ENCODE measurements at places on chromosomes 4 and X.

DNA sequence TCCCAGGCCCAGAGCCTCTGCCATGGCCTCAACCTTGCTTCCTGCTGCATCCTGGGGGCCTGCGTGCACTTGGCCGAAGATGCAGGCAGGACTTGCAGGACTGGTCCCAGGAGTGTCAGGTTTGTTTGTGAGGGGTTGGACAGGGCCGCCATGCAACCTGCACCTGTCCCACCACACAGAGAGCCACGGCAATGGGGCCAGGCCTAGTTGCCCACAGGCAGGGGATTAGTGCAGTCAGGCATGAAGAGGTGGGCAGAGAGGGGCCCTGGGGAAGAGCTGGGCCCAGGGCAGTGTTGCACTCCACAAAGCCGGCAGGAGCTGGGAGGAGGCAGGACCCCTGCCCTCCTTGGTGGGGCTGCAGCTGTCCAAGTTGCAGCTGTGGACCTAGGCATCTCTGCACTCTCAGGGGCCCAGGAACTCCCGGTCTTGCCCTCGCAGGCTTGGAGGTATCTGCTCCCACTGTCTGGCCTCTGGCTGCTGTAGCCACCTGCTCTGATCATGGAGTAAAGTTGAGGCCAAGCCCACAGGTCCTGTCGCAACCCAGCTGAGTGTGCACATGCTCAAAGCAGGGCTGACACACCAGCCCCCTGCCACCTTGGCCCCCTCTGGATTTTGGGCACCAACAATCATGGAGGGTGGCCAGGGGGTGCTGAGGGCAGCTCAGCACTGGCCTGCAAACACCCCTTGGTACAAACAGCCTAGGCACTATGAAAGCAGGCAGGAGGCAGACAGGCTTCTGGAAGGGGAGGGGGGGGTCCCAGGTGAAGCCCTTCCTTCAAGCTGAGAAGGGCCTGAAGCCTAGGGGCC, 190.4 kb upstream of the PCDH10 start:
- DNase-seq, result no peak

- no peak for DNase-seq
Measured at GRCh38 chr4:80611678-80611979, 276.1 kb downstream of the CFAP299 start.

- no peak for DNase-seq
Measured at GRCh38 chr4:122710434-122711308, 21.8 kb upstream of the BBS12 start.

GRCh38 chrX:155263854-155264628, at the start of gene RAB39B:
RAB39B (minus strand) TSS chrX:155264491; CDS start chrX:155264288, 203 bp downstream.
- peak; percentile 30 for DNase-seq

DNA sequence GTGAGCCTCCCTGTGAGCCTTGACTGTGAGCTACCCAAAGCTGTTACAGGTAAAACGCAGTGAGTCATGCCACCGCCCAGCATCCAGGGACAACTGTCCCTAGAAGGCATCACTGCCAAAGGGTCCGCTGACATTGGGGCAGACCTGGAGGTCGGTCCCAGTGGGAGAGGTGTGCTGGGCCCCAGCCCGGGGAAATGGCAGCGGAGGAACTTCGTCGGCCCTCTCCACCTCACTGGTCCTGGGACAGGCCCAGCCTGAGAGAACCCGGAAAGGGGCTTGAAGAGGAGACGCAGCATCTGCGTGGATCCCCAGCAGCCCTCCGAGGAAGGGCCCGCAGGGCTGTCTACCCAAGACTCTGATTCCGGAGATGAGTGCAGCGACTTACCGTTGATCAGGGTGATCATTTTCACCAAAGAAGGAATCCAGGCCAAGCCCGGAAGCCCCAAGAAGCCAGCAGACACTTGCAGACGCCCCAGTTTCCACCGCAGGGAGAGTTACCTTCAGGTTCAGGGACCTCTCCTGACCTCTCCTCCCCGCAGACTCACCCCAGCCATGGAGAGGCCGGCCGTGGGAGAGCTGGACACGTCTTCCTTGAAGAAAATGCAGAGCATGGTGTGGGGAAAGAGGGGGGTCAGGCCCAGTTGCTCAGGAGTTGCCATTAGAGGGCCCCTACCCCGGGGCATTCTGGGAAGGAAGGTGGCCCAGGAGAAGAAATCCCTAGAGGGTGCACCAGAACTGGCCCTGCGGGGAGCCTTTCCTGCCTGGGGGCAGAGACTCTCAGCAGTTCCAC, 51.2 kb downstream of the CXorf49B start:
- DNase-seq, result no peak

DNA sequence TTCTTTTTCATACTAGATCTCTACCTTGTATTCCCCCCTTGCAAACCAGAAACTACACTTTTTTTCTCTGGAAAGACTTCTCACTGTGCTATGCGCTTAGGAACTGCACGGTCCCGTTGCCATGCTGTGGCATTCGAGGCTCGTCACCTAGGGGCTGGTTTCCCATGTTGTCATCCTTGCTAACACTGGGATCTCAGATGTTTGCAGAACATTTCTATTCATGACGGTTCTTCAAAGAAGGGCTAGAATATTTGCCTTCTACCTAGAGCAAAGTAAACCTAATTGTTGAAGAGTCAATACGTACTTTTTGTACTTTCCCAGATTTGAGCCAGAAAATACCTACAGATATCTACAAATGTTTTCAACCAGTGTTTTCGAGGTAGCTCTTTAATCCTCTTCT, 41.0 kb downstream of the RS1 start:
- DNase-seq, result no peak

DNA sequence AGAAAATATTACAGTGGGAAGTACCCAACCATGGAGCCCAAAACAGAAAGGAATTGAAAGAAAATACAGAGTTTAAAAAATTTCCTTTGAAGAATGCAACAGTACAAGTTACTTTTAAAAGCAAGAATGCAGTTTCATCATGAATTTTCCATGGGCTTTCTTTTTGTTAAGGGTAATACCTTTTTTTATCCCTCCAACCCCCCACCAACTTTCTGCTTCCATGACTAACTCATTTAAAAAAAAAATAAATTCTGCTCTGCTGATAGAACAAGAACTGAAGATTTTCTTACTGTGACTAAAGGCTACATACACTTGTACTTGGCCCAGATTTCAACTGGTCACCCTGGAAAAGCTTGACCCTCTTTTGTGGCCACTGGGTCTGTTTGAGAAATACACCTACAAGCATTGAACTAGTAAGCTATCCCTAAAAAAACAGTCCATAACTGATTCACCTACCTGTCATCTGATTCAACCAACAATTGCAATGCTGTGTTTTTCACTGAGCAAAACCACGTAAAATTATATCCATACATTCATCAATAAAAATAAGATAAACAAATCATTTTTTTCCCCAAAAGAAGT, 214.2 kb downstream of the NSUN7 start:
- DNase-seq, result no peak

- no peak for DNase-seq
Measured at GRCh38 chr4:622071-622995, 3.0 kb upstream of the PDE6B start.

GRCh38 chr4:102578819-102579218, 77.7 kb downstream of the NFKB1 start:
- DNase-seq, result no peak

- no peak for DNase-seq
Measured at GRCh38 chrX:21853578-21853977, 2.2 kb upstream of the YY2 start.

GRCh38 chr4:40718586-40718985, 31.2 kb upstream of the NSUN7 start:
- DNase-seq, result no peak

- DNase-seq, result no peak
Measured at GRCh38 chr4:169662206-169662605, 41.8 kb downstream of the CLCN3 start.

DNA sequence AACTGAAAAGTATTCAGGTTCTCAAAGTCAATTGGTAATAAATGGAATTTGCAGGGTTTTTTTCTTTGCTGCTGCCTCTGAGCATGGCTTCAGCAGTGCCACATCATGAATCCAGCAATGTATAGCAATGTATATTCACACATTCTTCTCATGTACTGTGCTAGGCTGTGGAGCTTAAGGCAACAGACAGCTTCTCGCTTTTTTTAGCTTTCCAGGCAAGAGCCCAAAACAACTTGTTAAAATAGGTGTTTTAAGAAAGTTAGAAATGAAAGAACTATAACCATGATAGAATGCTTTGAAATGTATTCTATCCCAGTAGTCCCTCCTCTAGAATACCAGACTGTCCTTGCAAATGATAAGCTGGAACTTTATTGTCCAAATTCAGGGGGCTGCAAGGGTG, 30.4 kb downstream of the SMIM43 start:
- no peak for DNase-seq

DNA sequence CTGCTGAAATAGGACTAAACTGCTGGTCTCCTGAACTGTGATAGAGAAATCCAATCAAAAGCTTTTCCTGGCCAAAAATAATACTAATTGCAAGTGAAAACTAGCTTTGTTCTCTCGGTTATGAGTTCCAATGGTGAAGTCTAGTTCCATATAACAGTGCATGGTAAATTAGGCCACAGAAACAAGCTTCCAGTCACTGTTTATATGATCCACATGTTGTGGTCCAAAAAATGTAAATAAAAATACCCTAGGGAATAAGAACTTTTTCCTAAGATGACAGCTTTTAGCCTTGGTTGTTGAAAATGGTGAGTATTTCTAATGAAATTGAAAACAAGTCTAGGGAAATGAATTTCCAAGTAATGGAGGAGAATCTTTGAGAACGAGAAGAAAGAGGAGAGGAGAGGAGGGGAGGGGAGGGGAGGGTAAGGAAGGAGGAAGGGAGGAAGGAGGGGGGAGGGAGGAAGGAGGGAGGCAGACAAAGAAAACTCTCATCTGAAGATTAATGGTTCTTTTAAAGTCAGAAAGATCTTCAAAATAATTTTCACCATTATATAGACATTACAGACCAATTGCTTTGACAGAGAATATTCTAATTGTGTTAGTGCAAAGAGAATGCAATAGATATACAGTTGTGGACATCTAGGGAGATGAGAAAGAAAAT, 26.1 kb downstream of the PALLD start:
- DNase-seq, result no peak

DNA sequence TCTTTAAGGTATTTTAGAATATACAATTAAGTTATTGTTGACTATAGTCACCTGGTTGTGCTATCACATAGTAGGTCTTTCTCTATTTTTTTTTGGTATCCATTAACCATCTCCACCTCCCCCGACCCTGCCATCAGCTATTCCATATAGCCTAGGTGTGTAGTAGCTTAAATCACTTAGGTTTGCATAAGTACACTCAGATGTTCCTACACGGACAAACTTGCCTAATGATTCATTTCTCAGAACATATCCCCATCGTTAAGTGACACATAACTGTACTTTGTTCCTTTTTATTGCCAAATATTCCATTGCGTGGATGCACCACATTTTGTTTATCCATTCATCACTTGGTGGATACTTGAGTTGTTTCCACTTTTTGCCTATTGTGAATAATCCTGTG, 67.9 kb downstream of the SLAIN2 start:
- no peak for DNase-seq

- DNase-seq, result no peak
Measured at GRCh38 chrX:153342762-153343558, 9.0 kb downstream of the ZNF275 start.

DNA sequence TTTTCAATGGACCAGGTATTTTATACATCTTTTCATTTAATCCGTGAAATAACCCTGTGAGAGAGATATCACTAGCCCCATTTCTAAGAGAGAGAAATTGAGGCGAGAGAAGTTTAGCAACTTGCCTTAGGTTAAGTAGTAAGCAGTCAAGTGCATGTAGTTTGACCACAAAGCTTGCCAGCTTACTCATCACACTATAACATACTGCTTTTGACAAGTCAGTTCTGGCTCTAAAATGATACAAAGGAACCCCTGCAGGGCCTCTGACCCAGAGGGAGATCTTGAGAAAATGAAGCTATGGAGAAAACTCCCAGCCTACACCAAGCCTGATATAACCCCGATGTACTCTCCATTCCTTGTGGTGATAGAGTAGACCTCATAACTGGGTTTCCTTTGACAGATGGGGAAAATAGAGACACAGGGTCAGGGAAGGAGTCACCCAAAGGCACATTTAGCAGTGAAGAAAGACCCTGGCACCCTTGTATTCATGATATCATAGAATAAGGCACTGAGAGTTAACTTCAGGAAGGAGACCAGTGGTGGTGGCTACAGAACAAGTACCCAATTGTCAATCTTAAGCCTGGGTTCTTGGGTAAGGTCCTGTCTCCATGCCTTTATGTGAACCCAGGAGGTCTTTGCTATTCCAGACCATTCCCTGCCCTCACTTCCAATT, 60.2 kb upstream of the MSN start:
- no peak for DNase-seq

GRCh38 chrX:85244450-85245211, 840 bp downstream of the ZNF711 start:
- DNase-seq, result no peak

DNA sequence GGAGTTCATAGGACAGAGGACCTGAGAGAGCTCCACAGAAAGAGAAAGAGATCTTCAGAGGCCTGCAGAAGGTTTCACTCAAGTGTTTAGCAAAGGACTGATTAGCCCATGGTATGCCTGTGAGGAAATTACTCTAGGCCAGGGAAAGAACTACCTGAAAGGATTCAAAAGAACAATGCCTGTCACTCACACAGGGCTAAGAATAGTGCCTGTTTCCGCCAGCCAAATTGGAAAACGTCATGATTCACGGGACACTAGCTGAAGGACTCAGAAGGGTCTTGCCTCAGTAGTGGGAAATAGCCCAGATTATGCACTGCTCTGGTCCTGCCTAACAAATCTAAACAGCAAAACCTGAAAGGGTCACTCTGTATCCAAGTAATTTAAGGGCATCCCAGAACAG, 21.1 kb downstream of the SYTL4 start:
- DNase-seq, result no peak

DNA sequence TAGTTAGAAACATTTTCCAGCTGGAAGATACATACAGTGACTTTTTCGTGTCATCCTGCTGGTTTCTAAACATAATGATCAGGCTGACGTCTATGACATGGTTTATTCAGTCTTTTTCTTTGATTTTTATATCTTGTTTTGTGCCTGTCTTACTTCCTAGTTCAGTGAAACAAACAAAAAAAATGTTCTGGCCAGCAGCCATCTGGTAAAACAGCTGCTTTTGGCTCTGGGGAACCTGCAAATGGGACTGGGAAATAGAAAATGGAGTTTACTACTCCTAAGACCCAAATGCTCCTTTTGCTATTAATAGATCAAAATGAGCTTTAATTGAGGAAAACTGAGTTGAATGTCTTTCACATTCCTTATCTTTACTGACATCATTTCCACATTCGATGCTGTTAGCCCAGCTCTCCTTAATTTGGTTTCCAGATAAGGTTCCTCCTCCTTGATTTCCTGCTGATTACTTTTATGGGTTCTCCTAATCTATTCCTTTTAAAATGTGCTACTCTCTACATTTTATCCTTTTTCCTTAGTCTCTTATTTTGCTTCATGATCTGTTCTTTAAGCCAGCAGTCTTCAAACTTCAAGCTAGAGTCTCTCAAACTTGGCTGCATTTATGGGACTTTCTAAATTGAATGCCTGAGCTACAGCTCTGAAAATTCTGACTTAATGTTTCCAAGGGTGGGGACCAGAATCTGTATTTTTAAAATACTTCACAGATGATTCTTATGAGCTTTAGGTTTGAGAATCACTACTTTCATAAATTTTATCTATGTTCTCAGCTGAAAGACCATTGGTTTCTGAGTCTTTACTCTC, 499.5 kb downstream of the ANKRD50 start:
- DNase-seq, result no peak
